ENCODE measurements at places on chromosomes 16 and 17. TPM values are rescaled to one million over a fixed set of nuclear protein-coding genes. Genes with fewer than 3 reads are reported as not detected.
A peak's percentile ranks its signal among the peaks of the same experiment; 100 is the strongest.

Gene PARN
- total RNA-seq, result 9.4 TPM

Gene CBX2
- total RNA-seq, result 2.4 TPM

Gene CMTM2
- total RNA-seq, result 0.50 TPM

Gene TUBB3
- total RNA-seq, result 0.89 TPM

Gene ODAD4
- 1.0 TPM for total RNA-seq

Gene C16orf46
- total RNA-seq, result 0.08 TPM

Gene CCL5
- 2.2 TPM for total RNA-seq

Gene CCL16
- 22.3 TPM for total RNA-seq

Gene CCL14
- 1.9 TPM for total RNA-seq

- no peaks in the 10 kb centered on the region for H3K4me1 ChIP-seq
- H3K27ac ChIP-seq, result no peak overlapping the region
- DNase-seq, result no peak
- H3K36me3 ChIP-seq, result no peaks in the 10 kb centered on the region
- H3K27me3 ChIP-seq, result peaks cover 7% of the 10 kb centered on the region
- H3K4me3 ChIP-seq, result peak overlapping the region; percentile 8
These were observed 26.4 kb upstream of the CLEC3A start for GRCh38 chr16:77995843-77996455.

DNA sequence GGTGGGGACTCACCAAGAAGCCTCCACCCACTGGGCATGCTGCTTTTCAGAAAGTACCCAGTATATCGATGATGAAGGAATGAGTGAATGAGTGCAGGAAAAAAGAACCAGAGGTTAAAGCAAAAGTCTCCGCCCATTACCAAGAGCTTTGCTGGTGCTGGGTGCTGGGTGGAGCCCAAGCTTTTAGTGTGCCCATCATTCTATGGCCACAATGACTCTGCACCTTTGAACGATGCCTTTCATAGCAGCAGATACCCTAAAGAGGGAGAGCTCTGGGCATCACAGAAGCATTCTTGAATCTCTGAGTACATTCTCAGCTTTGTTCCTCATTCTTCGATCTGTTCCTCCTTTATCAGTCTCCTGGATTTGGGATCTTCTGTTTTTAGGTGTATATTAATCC lies 450.7 kb upstream of the CCL2 start:
- no peaks in the 10 kb centered on the region for H3K4me1 ChIP-seq
- H3K27me3 ChIP-seq, result no peaks in the 10 kb centered on the region
- no peaks in the 10 kb centered on the region for H3K36me3 ChIP-seq
- H3K4me3 ChIP-seq, result no peak overlapping the region
- no peak overlapping the region for H3K27ac ChIP-seq

GRCh38 chr17:37673386-37673785 lies 30.1 kb upstream of the DDX52 start:
- no peak overlapping the region for H3K27ac ChIP-seq
- H3K4me3 ChIP-seq, result no peak overlapping the region
- no peak for DNase-seq
